ENCODE measurements at places on chromosomes 13 and 19. TPM values are rescaled to one million over a fixed set of nuclear protein-coding genes. Genes with fewer than 3 reads are reported as not detected.

CEACAM21 gene
- total RNA-seq = 44.3 TPM

CYP2A6 gene
- not detected for total RNA-seq

OR7D2 gene
- total RNA-seq = 0.95 TPM

ZNF565 gene
- 3.0 TPM for total RNA-seq

IGFL3 gene
- total RNA-seq = not detected

AKT2 gene
- total RNA-seq = 138 TPM

PALM gene
- not detected for total RNA-seq

ACP7 gene
- total RNA-seq = not detected

ZNF865 gene
- total RNA-seq = 12.3 TPM

ZNF549 gene
- total RNA-seq = 6.8 TPM

ALG11 gene
- total RNA-seq = 28.7 TPM

NAPSA gene
- total RNA-seq = 2.2 TPM

AP1M2 gene
- not detected for total RNA-seq

KLK12 gene
- total RNA-seq = not detected

OR4F17 gene
- total RNA-seq = not detected

All from T-helper 2 cell treated with Interferon-gamma antibody and Interleukin-4, amounts not matched to agents 100 ng/mL and 5 ng/mL, for 36 hours (primary cell).